ENCODE measurements at places on chromosomes 3 and 15. TPM values are rescaled to one million over a fixed set of nuclear protein-coding genes. Genes with fewer than 3 reads are reported as not detected.

The ANKRD28 gene
- 55.4 TPM for total RNA-seq

The CD200 gene
- total RNA-seq = 27.8 TPM

DNA sequence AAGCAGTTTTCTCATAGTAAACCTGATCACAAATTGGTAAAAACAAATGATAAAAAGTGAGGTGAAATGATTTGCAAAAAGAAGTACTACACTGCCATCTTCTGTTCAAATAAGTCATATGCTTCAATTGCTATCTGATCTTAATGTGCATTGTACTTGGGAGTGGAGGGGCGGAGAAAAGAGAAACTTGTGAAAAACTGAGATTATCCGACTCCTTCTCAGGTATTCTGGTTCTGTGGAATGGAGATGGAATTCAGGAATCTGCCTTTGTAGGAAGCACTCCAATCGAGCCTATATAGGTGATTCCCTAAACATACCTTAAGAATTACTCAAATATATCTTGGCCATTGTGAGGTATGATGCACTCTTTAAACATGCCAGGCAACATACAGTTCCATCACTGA lies 180.6 kb downstream of the CHL1 start:
- DNase-seq = no peak

GRCh38 chr3:130323503-130323902 lies 22.0 kb upstream of the COL6A5 start:
- DNase-seq = no peak

GRCh38 chr3:106510206-106510605 lies 641.4 kb upstream of the CBLB start:
- no peak for DNase-seq

GRCh38 chr3:46266598-46266997 lies 24.3 kb downstream of the CCR3 start:
- DNase-seq = no peak

DNA sequence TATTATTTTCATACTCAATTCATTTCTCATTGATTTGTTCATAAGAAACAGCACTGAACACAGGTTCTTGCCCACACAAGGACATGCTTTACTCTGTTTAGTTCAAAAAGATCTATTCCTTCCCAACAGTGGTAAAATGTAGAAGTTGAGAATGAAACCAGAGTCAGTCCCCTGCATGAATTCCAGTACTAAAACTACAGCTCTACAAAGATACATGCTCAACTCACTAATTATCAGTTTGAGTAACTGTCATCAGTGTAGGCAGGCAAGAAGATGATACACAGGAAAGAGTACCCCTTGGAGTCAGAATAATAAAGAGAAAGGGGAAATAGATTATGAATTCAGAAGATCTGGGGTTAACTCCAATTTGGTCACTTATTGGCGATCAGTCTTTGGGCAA lies 43.2 kb downstream of the NR2E3 start:
- no peak for DNase-seq

DNA sequence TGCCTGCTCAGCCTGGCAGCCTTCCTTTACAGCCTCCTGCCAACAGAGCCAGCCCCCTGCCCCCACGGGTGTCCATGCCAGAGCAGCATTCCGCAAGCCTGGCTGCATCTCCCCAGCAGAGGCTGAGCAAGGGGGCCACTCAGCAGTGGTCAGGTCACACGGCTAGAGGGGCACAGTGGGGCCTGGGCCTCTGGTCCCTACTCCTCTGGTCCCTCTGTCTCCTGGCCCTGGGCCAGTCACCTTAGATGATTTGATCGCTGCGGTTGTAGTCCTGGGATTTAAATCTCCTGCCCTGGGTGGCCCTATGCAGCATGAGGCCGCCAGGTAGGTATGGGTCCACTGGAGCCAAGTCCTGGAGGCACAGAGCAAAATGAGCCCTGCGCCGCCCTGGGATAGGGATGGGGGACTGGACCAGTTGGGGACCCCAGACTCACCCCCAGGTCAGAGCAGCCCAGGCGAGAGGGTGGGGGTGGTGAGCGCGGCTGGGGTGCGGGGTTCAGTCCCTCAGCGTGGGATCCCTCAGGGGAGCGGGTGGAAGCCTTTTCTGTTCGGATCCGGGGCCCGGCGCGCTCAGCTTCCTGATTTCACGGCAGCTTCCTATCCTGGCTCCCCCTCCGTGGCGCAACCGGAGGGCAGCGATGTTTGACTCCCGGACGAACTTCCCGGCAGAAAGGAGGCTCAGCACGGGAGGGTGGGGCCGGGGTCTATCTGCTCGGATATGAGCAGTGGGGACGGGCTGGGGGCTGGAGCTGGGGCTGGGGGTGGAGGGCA lies at the start of gene ZBTB47:
ZBTB47 (plus strand) TSS at position 138 of the 771 bp plus-strand sequence. CDS start 4,659 bp downstream, outside the sequence.
- DNase-seq = no peak
